Effector CD8-positive, alpha-beta T cell (primary cell): ENCODE measurements at places on chromosomes 5 and 9.

DNA sequence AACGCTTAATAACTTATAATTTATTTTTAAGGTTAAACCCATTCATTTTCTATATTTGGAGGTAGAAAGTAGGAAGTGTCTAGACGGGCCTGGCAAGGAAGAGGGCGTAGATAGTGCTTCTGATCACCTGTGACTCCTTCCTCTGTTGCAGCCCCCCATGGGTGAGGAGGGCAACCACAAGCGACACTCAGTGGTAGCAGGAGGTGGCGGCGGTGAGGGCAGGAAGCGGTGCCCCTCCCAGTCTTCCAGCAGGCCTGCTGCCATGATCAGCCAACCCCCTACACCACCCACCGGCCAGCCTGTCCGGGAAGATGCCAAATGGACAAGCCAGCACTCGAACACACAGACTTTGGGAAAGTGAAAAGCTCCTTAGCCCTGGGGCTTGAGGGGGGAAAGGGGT lies 36.7 kb downstream of the FAXDC2 start:
- peak; percentile 24 for DNase-seq

DNA sequence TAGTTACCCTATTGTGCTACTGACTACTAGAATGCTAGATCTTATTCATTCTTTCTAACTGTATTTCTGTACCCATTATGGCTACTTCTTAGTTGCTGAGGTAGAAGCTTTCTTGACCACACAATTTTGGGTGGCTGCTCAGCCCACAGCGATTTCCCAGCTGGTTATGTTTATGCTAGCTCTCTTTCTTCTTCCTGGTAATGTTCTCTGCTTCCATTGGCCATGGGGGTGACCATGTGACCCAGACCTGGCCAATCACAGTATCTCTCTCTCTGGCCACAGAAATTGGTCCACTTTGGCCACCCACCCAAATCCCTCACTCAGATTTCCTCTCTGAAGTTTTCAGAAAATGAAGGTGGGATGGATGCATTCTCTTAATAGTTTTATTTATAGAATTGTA lies 427.9 kb upstream of the CLINT1 start:
- DNase-seq = no peak

DNA sequence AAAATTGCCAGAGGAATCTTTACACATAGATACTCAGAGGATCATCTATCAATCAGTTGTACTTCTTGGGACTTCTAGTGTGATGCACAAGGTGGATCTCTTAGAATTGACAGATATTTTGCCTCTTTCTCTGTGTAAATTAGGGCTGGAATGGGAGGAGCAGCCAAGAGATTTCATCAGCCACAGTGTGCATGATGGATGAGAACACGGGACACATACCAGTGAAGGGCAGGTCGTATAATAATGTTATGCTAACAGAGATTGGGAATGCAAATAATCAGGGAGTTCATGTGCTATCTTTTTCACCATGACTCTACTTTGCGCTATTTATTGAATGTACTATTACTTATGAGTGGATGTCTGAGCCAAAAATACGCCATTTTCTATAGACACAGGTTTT lies 43.3 kb upstream of the ISOC1 start:
- no peak for DNase-seq

DNA sequence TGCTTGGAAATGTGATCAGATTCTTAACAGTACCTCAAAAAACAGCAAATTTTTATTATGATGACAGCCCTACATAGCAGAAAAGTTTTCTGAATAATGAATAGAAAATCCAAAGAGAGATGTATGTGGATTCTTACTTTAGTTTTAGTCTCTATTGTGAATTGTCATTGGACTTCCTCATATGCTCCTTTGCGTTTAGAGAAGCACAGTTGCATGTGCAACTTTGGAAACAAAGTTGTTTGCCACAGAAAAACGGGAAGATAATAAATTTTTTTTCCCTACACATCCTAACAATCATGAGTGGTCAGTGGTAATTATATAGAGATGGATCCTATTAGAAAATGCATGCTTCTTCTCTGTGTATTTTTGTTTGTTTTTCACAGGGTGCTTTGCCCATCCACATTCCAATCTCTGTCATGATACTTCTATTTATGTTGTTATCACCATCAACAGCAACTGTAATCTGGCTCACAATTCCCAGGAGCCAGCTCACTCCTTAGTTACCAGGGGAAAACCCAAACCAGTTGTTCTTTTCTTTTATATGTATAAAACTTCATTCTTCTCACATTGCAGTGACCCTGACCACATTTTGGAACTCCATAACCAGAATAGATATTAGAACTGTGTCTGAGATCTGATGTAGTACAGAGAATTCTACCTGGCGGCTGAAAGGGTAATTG lies 118.7 kb downstream of the NDUFS4 start:
- no peak for DNase-seq

- DNase-seq = no peak
Observed at GRCh38 chr9:125758986-125759763, 12.0 kb downstream of the PBX3 start.

DNA sequence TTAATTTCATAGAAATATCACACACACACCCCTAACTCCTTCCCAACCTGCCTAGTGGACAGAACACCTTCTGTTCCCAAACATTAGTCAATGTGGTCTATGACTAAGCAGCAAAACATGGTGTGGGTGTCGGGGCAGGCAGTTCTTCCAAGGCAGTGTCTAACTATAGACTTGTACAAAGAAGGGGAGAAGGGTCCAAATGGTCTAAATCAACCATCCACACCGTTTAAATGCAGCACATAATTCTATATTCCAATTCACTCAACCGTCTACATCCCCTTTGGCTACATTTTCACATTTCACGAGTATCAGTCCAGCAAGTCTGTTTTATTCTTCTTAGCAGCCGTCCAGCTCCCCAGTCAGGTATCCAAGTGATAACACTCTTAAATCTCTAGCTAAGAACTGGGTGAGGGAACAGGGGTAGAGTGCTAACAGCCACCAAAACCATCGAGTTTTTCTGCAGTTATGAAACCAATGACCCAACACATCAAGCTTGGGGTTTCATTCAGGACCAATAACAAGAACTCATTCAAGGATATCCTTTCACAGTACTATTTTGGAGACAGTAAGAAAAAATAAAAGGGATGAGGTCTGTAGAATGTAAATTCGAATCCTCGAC lies 3.3 kb downstream of the ZNF608 start:
- DNase-seq = no peak

- DNase-seq = no peak
Observed at GRCh38 chr9:14670718-14671117, 22.5 kb downstream of the ZDHHC21 start.

- no peak for DNase-seq
Observed at GRCh38 chr5:162434281-162434680, 366.7 kb downstream of the GABRG2 start.

- no peak for DNase-seq
Observed at GRCh38 chr9:16221366-16221765, 649.1 kb downstream of the BNC2 start.

DNA sequence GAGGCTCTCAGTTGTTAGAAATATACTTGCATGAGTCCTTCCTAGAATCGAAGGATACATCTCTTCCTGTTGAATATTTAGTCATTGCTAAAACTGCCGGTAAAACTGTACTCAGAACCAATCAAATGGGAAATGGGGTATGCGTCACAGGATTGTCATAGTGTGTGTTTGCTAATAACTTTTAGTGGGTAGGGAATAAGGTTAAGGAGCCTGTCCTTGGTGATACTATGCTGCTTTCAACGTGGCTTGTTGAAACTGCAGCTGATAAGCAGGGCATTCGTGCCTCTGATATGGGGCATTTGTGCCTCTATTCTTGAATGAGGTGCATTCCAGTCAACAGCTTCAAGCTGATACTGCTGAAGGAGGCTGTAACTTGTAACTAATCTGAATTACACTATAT lies 26.6 kb downstream of the HABP4 start:
- DNase-seq = no peak

GRCh38 chr9:128168731-128169308 lies 8.8 kb downstream of the BBLN start:
- no peak for DNase-seq

GRCh38 chr9:125861405-125862058 lies 114.4 kb downstream of the PBX3 start:
- no peak for DNase-seq

DNA sequence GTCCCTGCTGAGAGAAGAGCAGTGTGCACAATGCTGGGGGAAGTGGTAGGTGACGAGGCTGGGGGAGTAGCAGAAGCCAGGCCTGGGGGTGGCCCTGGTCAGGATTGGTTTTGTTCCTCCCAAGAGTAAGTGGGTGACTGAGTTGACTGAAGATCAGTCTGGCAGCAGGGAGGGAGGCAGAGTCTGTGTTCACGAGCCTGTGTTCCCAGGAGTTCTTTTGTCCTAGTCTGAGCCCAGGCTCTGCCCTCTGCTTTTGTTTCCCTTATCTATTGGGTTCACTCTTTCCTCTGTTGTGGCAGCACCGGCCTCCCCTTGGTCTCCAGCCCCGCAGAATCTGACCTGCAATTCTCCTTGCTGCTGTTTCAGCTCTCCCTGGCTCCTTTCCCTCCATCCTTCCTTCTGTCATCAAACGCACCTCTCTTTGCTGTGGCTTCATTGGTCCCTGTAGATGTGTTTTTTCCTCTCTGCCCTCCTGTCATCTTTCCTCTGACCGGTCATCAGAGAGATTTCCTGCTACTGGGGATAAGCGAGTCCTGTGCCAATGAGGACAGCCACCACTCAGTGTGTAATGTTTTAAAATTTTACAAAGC lies 607.4 kb downstream of the KIF4B start:
- DNase-seq = no peak

DNA sequence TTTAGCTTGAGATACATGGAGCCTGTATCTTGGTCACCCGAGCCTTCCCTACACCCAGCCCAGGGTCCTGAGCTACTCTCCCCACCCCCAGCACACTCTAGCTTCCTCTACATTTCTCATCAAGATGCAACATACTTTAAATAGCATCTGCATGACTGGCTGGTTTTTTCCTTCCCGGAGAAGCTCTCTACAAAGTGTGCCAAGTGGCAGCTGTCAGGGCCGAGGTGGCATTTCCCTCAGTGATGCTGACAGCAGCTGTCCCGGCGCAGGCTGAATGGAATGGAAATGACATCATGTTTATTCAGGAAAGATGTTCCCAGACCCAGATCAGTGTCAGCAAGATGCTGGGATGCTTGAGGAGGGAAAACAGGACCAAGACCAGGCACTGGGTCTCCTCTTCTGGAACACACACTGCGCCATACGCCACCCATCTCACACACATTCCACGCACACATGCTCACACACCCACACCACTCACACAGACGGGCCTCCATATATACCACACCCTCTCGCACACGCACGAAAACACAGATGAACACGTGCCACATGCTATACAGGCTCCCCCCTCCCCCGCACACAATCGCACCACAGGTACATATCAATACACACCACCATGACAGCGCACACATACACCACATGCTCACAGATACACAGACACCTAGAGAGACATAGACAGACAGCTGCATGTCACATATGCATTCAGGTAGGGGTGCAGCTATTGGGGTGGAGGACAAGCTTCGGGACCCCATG lies 67.8 kb downstream of the LHX2 start:
- DNase-seq = no peak

DNA sequence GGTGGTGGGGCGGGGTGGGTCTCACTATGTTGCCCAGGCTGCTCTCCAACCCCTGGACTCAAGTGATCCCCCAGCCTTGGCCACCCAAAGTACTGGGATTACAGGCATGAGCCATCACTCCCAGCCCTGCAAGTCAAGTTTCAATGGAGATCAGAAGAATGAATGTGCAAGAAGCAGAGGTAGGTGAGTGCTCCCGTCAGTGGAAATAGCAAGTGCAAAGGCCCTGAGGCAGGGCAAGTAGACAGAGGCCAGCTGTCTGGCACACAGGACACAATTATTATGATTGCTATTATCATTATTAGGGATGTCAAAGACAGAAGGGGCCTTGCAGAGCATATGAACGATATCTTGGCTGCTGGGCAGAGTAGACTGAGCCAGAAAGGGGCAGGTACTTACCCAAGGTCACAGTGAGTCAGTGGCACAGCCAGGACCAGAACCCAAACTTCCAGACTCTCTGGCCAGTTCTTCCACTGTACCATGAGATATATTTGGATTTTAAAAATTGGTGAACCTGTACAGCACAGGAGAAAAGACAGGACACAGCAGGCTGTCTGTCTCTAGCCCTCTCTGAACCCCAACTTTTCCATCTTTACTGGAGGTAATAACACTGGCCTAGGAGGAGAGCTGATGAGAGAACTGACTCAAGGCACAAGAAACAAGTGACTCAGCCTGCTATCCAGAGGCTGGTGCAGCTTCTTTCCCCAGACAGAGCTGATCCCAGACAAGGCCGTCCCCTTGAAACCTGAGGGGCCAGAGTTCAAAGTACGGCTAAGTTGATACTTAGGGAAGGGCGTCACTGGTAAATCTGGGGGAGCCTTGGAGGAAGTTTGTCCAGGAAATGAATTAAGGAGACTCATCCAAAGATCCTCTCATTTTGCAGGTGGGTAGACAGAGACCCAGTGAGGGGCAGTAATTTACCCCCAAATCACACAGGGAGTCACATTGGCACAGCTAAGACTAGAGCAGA lies 1.4 kb downstream of the HDHD3 start:
- no peak for DNase-seq

DNA sequence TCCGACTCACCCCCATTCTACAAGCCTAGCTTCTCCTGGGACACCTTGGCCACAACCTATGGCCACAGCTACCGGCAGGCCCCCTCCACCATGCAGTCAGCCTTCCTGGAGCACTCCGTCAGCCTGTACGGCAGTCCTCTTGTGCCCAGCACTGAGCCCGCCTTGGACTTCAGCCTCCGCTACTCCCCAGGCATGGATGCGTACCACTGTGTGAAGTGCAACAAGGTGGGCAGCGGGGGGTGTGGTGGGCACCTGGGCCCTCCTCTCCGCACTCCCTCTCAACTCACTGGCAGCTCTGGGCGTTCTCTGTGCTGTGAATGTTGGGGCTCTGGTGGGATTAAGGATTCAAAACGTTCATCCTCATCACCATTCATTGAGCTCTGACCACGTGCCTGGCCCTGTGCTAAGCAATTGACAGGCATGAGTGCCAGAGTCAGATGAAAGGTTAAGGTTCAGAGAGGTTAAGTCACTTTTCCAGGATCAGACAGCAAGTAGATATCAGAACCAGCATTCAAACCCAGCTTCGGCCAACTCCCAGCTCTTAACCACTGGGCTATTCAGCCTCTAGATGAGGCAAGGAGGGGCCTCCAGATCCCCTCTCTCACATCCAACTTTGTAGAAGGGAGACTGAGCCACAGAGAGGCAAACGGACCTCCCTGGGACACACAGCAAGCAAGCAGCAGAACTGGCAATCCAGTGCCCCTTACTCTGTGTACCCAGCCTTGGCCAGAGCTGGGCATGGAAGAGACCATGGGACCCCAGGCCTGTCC lies 9.9 kb downstream of the GFI1B start:
- no peak for DNase-seq

DNA sequence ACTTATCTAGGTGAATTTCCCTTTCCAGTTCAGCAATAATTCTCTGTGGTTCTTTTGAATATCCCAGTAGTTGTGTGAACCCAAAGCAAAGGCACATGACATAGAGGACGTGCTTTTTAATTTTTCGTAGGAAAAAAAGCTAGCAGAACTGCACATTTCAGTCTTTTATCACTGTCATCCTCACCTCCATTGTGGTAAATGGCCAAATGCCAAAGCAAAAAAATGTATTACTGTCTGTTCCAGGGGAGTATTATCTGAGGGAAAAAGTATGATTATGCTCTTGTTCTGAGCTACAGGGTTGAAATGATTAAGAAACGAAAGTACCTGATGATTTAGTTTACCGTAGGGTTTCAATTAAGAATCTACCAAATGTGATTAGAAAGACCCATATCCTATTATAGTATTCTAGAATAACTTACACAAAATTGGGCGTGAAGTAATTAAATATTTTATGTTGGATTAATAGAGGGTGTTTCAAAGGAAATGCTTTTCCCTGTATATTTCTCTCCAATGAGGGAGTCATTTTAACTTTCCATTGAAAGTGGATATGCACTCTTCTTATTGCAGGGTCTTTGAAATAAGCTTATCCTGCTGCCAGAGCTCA lies 62.7 kb downstream of the CAVIN4 start:
- no peak for DNase-seq
